ENCODE measurements at places on chromosomes 5 and 9. TPM values are rescaled to one million over a fixed set of nuclear protein-coding genes. Genes with fewer than 3 reads are reported as not detected.

GRCh38 chr9:137833721-137834613 lies 43.6 kb upstream of the CACNA1B start:
- no peak for DNase-seq
- H3K36me3 ChIP-seq: no peaks in the 10 kb centered on the region
- no peaks in the 10 kb centered on the region for H3K27me3 ChIP-seq
- H3K4me1 ChIP-seq: no peaks in the 10 kb centered on the region
- peak overlapping the region; percentile 29 for H3K4me3 ChIP-seq

- no peaks in the 10 kb centered on the region for H3K4me1 ChIP-seq
- no peak overlapping the region for H3K27ac ChIP-seq
- H3K27me3 ChIP-seq: no peaks in the 10 kb centered on the region
Measured at GRCh38 chr5:13632676-13633075, 311.8 kb downstream of the DNAH5 start.

The SH3GL2 gene
- 9.6 TPM for total RNA-seq

The ANKRD34B gene
- total RNA-seq: 0.16 TPM

The PCDHA1 gene
- total RNA-seq: 1.7 TPM

The C5orf58 gene
- total RNA-seq: 72.7 TPM

The CCNJL gene
- 47.0 TPM for total RNA-seq

DNA sequence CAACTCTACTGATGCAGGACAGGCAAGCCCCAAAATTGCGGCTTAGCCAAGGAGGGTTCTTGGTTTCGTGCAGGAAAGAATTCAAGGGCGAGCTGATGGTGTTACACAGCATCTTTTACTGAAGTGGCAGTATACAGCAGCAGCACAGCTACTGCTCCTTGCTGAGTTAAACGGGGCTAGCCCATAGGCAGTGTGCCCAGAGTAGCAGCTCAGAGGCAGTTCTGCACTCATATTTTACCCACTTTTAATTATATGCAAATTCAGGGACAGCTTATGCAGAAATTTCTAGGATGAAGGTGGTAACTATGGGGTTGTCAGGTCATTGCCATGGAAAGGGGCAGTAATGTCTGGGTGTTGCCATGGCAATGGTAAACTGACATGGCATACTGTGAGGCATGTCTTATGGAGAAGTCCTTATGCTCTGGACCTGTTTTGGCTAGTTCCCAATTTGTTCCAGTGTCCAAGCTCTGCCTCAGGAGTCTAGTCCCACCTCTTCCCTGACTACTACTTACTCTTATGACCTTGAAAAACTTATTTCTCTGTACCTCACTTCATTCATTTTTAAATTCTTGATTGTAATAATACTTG lies 2.0 kb upstream of the SPINK9 start:
- H3K4me1 ChIP-seq: no peaks in the 10 kb centered on the region
- H3K27ac ChIP-seq: no peak overlapping the region
- DNase-seq: no peak
- H3K27me3 ChIP-seq: no peaks in the 10 kb centered on the region
- H3K36me3 ChIP-seq: no peaks in the 10 kb centered on the region

The COL27A1 gene
- total RNA-seq: 68.8 TPM

- H3K4me1 ChIP-seq: no peaks in the 10 kb centered on the region
- DNase-seq: no peak
- no peak overlapping the region for H3K4me3 ChIP-seq
- no peaks in the 10 kb centered on the region for H3K27me3 ChIP-seq
- no peaks in the 10 kb centered on the region for H3K36me3 ChIP-seq
- H3K27ac ChIP-seq: no peak overlapping the region
Measured at GRCh38 chr9:106560540-106560939, 302.4 kb upstream of the ZNF462 start.

DNA sequence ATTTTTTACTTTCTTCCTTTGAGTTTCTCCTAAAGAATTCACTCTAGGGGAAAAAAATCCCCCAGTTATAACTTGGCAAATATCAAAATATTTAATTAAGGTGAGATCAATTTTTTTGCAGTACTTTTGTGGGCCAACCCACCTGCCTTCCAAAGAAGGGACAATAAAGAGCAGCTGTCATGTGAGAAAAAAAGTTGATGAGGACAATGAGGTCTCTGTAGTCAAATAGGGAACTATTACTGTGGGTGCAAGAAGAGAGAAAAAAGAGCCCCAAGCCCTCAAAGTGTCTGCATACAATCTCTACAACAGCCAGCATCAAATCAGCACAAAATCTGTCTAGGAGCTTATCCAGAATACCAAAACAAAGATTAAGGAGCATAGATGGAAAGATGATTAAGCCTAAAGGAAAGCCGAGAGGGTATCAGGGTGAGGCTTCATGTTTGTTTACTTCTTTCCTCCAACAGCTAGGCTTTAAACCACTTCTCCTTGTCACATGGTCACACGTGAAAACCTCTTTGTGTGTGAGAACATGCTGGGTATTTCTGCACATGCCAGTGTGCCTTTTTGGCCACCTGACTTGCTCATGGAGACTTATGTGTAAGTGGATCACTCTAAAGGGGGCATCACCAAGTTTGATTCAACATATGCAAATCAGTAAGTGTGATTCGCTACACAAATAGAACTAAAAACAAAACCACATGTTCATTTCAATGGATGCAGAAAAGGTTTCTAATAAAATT lies 19.2 kb upstream of the FYB1 start:
- no peaks in the 10 kb centered on the region for H3K27me3 ChIP-seq
- no peak for DNase-seq
- H3K27ac ChIP-seq: no peak overlapping the region
- H3K36me3 ChIP-seq: no peaks in the 10 kb centered on the region
- H3K4me3 ChIP-seq: no peak overlapping the region
- no peaks in the 10 kb centered on the region for H3K4me1 ChIP-seq
